ENCODE measurements at places on chromosomes 13 and 19. TPM values are rescaled to one million over a fixed set of nuclear protein-coding genes. Genes with fewer than 3 reads are reported as not detected.

DNA sequence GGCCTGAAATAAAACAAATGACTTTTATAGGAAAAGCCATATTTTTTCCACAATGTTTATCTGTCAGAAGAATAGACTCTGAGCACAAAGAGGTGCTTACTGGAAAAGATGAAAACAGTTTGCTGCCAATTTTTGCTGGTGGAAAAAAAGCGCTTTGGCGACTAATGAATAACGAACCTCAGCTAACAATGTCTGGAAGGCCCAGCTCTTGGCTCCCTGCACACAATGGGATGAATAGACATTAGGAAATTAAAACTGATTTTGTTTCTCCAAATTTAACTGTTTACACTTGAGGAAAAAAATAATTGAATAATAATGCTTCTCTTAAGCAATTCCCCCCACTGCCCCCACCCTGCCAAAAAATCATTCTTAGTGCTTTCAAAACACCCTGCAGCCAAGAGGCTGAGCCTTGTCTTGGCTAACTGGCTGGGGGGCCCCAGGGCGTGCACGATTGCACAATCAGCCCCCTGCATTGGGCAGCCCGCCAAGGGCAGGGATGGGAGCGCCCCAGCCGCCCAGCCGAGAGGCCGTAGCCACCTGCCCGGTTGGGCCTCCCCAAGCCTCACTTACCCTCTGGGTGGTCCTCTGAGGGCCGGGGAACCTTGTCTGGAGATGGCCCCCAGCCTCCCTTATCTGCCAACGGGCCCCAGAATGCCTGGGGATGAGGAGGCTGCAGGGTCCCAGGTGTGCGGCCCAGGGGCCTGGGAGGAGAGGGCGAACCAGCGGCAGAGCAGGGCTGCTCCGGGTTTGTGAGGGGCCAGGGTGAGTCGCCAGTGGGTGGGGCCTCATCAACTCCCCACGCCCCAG lies 16.8 kb downstream of the CEBPG start:
- DNase-seq, result no peak

DNA sequence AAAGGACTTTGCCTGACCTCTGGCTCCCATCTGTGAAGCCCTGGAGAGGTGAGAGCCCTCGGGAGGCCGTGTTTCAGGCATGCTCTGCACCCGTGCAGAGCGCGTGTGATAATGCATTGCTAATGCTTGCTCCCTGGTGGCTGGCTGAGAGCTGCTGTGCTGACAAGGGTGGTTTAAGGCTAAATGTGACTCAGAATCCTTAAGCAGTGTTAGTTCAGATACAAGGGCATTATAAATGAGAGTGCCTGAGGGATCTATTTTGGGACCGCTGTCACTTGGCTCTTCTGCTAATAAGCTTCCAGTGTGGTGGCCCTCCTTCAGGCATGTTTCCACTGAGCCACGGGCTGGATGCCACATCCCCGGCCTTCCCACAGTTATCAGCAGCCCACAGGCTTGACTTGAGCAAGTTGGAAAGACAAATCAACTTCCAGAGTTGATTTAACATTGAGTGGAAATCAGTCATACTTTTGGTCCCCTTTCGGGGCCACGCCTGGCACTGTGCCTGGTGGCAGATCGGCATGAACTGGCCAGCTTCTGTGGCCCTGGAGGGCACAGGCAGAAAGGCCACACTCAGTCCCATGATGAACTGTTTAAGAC lies 17.0 kb downstream of the ALOX5AP start:
- no peak for DNase-seq

DNA sequence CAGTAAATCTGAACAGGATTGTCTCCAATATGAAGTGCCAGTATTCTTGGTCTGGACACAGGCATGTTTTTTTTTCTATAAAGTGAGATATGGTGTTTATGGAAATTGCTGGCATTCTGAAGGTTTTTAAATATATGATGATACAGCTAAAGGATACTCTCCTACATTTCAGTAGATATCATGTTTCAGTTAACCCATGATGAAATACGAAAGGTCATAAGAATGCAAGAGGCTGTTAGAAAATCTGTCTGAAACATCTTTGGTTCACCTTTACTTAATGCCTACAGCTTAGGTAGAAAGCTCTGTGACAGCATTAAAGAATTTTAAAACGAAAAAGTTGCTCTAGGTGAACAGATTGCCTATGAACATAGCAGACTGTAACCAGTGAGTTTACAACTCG lies 9.1 kb downstream of the FRY start:
- no peak for DNase-seq

TUBB4A gene
- polyA plus RNA-seq, result 30.5 TPM

DNA sequence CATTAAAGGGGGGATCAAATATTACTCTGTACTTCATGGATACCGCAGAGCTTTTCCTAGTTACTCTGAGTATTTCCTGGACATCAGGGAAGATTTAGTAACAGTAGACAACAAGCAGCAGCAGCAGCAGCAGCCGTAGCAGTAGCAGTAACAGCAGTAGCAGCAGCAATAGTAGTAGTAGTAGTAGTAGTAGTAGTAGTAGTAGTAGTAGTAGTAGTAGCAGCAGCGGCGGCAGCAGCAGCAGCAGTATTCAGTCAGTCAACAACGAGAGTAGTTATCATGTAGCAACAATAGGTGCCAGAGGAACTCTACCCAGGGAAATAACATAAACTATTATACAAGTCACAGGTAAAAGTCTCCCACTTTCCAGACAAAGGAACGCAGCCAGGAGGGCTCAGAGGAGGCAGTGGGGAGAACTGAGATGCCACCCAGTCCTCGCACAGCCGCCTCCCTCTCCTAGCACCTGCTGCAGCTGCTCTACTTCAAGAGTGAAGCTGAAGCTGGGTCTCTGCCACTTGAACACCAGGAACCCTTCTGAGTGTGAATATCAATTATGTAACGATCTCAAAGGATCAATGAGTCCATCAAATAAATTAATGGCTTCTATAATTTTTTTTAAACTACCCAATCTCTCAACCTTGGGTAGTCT lies 1.3 kb upstream of the DOCK9 start:
- no peak for DNase-seq

RABAC1 gene
- polyA plus RNA-seq, result 63.2 TPM

DNA sequence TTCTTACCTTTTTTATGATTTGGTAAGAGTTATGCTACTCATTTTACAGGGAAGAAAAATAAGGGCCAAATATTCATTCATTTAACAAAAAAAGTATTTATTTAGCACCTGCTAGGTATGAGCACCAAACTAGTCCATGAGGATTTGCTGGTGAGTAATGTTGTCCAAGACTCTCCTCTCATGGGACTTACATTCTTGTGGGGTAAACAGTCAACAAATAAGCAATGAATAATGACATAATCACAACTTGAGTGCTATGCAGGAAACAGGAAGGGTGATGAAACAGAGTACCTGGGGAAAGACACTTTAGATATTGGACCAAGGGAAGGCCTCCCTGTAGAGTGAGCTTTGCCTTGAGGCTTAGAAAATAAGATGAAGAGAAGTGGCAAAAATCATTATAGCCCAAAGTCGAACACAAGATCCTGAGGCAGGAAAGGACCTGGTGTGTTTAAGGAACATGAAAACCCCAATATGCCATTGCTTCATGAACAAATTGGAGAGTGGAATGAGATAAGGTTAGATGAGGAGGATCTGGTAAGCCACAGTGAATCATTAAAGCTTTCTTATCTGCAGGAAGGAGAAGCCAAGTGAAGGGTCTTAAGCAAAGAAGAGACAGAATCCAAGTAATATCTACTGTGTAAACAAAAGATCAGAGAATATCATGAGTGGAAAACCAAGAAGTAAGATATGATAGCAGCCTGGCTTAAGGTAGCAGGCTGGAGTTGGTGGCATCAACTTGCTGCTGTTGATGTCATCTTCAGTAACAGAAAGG lies 294.5 kb upstream of the NBEA start:
- DNase-seq, result no peak
